ENCODE measurements at places on chromosomes 13 and 19. TPM values are rescaled to one million over a fixed set of nuclear protein-coding genes. Genes with fewer than 3 reads are reported as not detected.

Gene POGLUT2
- total RNA-seq, result 6.2 TPM

Gene SLC1A6
- not detected for total RNA-seq

DNA sequence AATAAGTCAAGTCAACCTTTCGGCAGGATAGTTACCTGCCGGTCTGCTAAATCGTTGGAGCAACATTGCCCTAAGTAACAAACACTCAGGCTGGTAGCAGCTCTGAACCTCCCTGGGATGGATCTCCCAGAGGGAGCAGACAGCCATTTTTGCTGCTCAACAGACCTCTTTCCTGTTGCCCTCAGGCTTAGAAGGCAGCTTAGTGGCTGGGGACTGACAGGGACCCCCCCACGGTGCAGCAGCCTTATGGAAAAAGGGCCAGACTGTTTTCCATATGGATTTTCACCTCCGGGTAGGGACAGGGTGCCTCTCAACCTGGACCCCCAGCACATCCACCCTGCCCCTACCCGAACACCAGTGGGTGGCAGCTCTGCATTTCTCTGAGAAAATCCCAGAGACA, 49.7 kb downstream of the UBL3 start:
- DNase-seq, result no peak

GRCh38 chr13:22592515-22592914, 588.3 kb upstream of the SGCG start:
- DNase-seq, result no peak

- DNase-seq, result no peak
Observed at GRCh38 chr13:61410669-61411297, 4.9 kb downstream of the PCDH20 start.

Measured in posterior vena cava (tissue), 2 donors.